ENCODE measurements at places on chromosomes 11 and 22. TPM values are rescaled to one million over a fixed set of nuclear protein-coding genes. Genes with fewer than 3 reads are reported as not detected.

Gene NAA40
- total RNA-seq: 10.0 TPM

Gene TMEM151A
- total RNA-seq: not detected

Gene OR8I2
- total RNA-seq: not detected

Gene FHIP1B
- 15.1 TPM for total RNA-seq

Gene CHRM1
- not detected for total RNA-seq

Gene FGF3
- total RNA-seq: not detected

Gene YPEL4
- 0.05 TPM for total RNA-seq

Gene C11orf87
- not detected for total RNA-seq

Gene CEP164
- 28.0 TPM for total RNA-seq

Gene CRYBB3
- not detected for total RNA-seq

Gene BTBD18
- not detected for total RNA-seq

Gene KCNC1
- not detected for total RNA-seq

Gene NRGN
- total RNA-seq: 1.3 TPM

Gene GPHA2
- total RNA-seq: not detected

Gene SEZ6L
- not detected for total RNA-seq

Gene SCYL1
- 67.4 TPM for total RNA-seq

Gene UBASH3B
- 8.9 TPM for total RNA-seq

Gene MAJIN
- 0.17 TPM for total RNA-seq

Gene NAALADL1
- 11.0 TPM for total RNA-seq

Gene EFCAB6
- total RNA-seq: under 0.01 TPM

Gene SLC22A9
- not detected for total RNA-seq

Gene CCDC90B
- total RNA-seq: 64.2 TPM

Measured in dermis blood vessel endothelial cell (primary cell).